ENCODE measurements at places on chromosomes 11 and 22.

DNA sequence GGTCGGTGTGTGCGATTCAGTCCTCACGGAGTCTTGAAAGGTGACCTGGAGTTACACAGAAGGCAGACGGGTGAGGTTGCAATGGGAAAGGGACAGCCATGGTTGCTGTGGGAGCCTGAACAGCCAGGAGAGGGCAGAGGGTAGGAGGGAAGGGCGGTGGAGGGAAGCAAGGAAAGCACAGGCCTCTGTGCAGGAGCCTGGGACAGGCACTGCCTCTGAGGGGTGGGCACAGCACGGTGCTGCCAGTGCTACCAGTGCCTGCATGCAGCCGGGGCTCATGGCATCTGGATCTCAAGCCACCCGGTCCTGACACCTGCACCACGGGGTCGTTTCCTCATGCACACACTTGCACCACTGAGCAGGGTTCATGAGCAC lies 401.0 kb downstream of the TBC1D22A start:
- DNase-seq, result no peak

- no peak for DNase-seq
These were observed 48.5 kb upstream of the PRDM11 start for GRCh38 chr11:45097721-45098493.

GRCh38 chr11:120457996-120458395 lies 53.6 kb upstream of the GRIK4 start:
- DNase-seq, result no peak

DNA sequence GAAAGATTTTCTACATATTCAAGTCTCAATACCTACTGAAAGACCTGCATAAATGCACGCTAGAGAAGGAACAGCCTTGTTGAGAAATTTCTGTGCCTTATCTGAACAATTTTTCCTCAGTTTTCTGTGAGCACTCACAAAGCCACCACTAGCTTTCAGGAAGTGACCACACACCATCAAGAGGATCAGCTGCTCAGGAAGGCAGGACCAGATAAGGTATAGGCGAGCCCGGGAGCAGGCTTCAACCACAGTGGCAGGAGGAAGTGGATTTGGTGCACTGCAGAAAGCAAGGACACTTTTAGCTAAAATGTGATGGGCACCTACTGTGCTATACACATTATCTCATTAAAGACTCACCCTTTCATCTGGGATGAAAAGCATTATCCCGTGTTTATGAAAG lies 220.8 kb downstream of the RAB38 start:
- no peak for DNase-seq

DNA sequence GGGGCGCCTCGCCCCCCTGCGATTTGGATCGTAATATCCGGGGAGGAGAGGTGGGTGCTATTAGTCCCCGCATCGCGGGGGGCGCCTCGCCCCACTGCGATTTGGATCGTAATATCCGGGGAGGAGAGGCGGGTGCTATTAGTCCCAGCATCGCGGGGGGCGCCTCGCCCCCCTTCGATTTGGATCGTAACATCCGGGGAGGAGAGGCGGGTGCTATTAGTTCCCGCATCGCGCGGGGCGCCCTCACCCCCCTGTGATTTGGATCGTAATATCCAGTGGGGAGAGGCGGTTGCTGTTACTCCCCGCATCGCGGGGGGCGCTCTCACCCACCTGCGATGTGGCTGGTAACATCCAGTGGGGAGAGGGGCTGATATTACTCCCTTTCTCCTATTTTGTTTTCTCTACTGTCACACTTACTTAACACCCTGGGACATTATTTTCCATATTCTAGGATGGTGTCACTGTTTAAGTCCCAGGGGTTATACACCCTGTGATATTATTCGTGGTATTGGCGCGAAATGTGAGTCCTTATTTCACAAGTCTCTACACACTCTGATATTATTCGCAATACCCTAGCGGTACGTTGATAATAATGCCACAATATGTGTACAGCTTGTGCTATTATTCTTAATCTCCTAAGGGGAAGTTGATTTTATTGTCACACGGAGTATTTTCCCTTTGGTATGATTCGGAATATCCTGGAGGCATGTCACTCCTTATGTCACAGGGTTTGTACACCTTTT lies 57.8 kb upstream of the ALDH3B2 start:
- no peak for DNase-seq

DNA sequence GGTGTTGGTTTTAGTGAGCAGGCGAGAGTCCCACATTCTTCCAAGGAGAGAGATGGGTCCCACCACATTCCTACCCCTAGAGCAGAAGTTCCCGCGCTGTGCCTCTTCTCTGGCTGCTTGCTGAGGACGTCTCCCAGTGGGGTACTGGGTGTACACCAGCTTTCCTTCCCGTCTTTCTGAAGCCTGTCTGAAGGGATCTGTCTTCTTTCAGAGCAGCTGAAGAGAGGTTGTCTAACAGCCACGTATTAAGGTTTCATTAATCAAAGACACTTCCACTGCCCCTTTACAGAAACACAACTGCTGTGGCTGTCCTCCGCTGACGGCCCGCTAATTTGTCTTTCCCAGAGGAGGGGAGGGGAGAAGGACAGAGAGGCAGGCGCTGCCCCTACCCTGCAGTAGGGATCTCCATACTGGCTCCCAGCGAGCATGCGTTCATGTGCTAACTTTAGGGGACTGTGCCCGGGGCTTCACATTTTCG lies 56.0 kb downstream of the ZBTB16 start:
- no peak for DNase-seq

- DNase-seq, result no peak
These were observed 2.6 kb downstream of the MS4A3 start for GRCh38 chr11:60059052-60059451.

GRCh38 chr11:64776875-64777274 lies 1.5 kb downstream of the SF1 start:
- no peak for DNase-seq

DNA sequence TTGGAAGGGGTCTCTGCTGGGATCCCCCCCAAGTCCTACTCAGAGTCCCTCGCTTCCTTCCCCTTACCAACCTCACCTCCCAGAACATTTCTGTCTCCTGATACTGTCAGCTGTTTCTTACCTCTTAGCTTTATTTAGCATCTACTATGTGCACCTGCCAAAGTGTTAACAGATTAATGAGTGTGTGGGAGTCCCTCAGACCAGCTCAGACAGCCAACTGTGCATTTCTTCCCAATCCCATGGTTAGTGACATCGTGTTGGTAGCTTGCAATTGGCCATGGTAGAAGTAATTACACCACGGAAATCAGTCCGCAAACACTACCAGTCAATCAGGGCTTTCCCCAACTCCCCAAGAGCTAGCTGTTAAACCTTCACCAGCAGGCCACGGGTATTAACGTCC lies 150.6 kb downstream of the DSCAML1 start:
- DNase-seq, result no peak

GRCh38 chr22:38075105-38075825 lies 8.7 kb downstream of the SLC16A8 start:
- no peak for DNase-seq

DNA sequence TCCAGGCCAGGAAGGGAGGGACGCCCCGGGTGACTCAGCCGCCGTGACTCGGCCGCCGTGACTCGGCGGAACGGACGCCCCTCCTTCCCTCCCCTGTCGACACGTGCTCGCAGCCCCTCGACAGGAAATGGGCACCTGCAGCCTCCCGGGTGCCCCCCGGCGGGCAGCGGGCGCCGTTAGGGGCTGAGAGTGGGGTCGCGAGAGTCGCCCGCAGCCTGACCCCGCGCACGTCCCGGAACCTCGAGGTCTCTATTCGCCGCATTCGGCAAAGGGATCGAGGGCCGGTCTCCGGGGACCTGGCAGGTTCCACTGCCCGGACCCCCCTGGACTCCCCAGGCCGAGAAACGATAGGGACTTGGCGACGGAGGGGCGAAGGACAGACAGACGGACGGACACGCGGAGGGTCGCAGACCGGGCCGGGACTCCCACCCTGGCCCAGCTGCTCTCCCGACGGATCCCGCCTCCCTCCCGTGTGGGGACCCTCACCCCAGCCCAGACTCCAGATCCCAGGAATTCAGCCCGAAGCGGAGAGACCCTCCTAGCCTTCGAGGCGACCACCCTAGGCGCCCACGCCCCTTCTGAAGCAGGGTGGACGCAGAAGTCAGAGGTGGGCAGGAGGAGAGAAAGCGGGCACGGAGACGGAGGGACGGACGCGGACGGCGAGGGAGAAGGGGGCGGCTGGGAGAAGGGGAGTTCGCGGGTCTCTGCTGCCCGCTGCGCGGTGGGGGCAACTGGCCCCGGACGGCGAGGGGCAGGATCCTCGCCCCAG lies 648 bp downstream of the FOSL1 start:
- DNase-seq, result peak; percentile 68

DNA sequence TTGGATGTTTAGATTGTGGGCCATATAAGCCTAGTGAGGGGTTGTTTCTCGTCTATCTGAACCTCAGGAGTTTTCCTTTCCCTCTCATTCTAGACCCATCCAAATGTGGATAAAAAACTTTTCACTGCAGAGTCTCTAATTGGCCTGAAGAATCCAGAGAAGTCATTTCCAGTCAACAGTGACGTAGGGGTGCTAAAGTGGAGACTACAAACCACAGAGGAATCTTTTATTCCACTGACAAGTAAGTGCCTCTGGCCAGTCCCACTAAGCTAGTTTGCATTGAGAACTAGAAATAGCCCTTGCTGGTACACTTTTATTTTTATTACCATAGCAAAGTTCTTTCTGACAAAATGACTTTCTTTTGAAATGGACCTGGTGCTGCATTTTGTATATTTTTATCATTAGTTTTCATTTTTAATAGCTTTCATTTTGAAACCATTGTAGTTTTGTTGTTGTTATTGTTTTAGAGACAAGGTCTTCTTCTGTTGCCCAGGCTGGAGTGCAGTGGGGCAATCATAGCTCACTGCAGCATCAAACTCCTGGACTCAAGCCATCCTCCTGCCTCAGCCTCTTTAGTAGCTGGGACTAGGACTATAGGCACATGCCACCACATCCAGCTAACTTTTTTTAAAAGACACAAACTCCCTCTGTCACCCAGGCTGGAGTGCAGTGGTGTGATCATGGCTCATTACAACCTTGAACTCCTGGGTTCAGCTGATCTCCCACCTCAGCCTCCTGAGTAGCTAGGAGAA lies 14.6 kb upstream of the PHLDB1 start:
- no peak for DNase-seq

GRCh38 chr11:130175898-130176297 lies 16.3 kb downstream of the ST14 start:
- no peak for DNase-seq

DNA sequence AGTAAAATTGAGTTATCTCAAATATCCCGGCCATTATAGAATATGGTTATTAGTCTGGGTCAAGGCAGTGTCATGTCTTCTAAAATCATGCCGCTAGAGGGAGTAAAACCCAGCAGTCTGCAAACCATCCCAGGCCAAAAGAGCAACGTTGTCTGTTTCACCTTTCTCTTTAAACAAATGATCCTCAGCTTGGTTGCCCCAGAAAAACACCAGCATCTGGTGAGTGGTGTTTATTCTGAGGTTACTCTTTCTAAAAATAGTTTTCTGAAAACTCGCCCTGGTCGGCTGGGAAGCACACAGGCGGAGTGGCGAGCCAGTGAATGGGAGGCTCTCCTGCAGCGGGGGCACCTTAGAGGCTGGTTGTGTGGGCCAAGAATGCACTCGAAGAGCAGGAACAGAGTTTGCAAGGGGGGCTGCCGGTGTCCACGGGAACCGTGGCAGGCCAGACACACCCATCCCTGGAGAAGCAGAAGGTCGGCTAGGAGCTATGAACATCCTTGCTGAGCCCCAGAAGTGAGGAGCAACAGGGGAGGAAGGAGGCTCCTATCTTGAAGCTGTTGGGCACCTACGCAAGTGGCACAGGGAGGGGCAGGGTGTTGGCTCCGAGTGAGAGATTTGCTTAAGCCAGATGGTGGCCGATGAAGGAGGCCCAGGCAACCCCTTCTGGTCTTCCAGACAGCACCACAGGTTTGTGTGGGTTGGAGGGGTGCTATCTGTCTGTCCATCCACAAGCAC lies 297.1 kb downstream of the ETS1 start:
- DNase-seq, result peak; percentile 54

DNA sequence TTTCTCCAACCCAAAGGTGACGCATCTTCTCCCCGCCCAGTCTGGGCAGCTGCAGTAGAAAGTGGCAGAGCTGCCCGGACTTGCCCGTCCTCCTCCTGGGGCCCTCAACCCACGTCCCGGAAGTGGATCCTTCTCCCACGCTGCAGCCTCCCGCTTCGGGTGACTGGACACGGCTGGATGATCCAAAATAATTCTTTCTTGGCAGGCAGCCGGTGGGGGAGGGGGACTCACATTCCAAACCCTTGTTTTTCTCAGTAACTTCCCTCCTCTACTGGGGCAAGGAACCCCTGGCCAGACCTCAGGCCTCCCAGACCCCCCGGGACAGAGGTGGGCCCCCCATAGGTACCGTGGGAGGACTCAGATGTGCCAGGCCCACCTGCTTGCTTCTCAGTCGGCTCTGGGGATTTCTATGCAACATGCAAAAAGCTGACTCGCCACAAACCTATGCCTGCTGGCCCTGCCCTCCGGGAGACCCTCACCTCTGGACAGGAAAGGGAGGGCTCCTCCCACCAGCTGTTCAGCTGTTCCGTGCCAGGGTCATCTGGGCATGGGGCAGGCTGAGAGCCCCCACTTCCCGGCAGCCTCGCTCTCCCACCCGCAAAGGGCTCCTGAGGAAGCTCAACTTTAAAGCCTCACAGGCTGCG lies 1.4 kb downstream of the PLXNB2 start:
- no peak for DNase-seq

DNA sequence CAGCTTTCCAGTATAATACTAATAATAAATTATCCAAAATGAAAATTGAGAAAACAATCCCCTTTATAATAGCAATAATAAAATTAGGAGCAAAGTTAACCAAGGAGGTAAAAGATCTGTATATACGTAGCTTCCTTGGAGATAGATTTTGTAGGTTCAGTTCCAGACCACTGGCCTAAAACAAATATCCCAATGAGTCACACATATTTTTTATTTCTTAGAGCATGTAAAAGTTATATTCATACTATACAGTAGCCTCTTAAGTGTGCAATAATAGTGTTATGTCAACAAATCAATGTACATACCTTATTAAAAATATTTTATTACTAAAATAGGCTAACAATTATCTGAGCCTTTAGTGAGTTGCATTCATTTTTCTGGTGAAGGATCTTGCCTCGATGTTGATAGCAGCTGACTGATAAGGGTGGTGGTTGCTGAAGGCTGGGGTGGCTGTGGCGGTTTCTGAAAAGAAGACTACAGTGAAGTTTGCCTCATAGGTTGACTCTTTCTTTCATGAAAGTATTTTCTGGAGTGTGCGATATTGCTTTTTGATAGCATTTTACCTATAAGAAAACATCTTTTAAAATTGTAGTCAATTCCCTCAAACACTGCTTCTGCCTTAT lies 178.5 kb downstream of the ARHGAP42 start:
- no peak for DNase-seq

Measured in stimulated activated CD8-positive, alpha-beta memory T cell treated with anti-CD3 and anti-CD28 coated beads, Interleukin-15, amount 100 ng/mL, for 4 hours (primary cell).